Fibroblast of skin of right biceps (primary cell): ENCODE measurements at places on chromosomes 7 and 10.
A peak's percentile ranks its signal among the peaks of the same experiment; 100 is the strongest.

DNA sequence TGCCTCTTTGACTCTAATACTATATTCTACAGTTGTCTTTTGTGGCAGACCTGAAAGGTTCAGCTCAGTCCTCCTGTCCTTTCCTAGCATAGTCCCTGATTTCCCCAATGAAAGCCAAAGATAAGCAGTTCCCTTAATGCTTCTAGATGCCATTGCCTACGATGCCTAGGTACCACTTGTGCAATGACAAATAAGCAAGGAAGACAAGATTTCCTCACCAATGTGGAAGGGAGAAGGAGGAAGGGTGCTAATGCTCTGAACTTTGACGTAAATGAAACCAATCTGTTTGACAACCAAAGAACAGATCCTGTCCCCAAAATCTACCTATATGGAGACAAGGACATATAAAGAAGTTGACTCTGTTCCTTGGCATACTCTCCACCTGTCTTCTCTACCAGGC, 393.3 kb downstream of the KCNMA1 start:
- no peak for DNase-seq

DNA sequence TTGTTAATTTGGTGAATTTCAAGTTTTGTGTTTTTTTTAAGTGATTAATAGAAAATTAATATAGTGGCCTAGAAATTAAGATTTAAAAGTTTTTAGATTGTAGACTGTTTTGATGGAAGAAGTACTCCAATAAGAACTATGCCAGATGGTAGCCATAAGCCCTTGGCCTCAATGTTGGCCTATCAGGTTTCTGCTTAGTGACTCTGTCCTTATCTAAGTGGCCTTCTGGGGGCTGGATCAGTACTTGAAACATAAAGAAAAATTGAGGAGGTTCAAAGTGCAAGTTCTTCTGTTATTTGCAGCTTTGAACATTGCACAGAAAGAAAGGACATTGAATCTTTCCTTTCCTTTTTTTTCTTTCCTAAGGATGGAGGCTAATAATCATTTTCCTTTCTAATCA, 9.9 kb downstream of the CCDC126 start:
- no peak for DNase-seq

GRCh38 chr10:104040862-104041789, 44.6 kb downstream of the COL17A1 start:
- no peak for DNase-seq

DNA sequence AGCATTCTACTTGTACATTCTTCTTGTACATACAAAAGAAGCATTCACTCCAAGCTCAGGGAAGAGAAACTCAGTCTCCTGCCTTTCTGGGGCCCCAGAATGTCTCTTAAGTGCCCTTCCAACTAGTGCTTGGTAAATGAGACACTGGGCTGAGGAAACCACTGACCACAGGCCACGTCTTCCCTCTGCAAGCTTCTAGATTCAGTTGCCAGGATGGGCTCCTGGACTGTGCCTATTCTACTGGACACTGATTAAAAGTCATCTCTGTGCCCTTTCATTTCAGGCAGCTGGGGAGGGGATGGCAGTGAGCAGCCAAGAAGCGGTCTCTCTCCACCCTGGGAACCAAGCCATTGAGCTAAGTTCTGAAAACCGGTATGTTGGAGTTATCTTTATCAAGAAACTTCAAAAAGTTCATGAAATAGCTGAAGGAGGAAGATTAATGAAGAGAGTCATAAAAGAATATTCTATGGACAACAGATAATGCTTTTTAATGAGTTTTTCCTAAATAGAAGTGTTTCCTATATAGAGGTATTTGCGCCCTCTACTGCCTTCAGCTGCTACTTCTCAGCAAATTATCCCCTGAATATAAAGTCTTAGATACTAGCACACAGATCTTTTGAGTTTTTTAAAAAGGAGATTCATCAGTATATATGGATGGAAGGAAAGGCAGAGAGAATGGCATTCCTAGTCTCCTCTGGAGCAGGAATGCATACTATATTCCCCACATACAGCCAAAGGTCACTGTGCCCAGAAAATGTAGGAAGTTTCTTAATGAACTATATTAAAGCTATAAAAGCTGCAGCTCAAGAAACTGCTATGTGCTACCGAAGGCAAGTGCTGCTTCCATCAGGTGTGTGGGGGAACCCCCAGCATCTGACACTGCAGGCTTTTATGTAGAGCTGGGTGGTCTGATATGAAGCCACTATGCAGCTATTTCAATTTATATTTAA, 8.4 kb upstream of the IFIT1B start:
- peak; percentile 51 for DNase-seq
